ENCODE measurements at places on chromosomes 4 and X.

- DNase-seq: no peak
These were observed 65.7 kb downstream of the MXRA5 start for GRCh38 chrX:3280706-3281105.

- DNase-seq: no peak
These were observed 469.0 kb downstream of the TLL1 start for GRCh38 chr4:166341992-166342391.

DNA sequence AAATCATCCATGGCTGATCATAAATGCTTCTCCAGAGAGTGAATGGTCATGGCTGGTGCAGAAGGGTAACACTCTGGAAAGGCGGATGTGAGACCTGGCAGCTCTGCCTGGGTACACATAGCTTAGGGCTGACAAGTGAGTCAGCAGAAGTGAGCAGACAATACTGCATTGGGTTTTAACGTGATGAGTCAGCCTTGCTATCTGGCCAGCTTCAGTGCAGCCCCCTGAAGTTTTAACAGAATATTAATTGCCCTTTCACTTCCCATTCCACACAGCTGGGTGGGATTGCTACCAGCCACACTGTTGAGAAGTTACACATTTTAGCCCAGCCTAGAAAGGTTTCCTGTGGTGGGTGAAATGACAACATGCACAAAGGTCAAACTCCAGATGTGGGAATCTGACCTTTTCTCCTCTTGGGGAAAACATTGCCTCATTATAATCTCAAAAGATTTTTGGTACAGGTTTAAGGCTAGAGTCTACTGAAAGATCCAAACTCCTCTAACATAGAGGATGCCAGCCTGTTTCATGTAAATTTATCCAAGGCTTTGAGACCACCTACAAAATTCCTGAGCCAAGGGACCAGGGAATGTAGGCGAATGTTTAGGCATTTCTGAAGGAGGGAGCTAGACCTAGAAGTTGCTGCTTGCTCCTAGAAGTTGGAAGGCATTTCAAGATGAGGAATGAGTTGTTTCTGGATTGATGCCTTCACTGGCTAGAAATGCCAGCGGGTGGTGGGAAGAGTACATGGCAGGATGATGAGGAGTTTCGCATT, 230.3 kb upstream of the PGRMC2 start:
- DNase-seq: peak; percentile 14

DNA sequence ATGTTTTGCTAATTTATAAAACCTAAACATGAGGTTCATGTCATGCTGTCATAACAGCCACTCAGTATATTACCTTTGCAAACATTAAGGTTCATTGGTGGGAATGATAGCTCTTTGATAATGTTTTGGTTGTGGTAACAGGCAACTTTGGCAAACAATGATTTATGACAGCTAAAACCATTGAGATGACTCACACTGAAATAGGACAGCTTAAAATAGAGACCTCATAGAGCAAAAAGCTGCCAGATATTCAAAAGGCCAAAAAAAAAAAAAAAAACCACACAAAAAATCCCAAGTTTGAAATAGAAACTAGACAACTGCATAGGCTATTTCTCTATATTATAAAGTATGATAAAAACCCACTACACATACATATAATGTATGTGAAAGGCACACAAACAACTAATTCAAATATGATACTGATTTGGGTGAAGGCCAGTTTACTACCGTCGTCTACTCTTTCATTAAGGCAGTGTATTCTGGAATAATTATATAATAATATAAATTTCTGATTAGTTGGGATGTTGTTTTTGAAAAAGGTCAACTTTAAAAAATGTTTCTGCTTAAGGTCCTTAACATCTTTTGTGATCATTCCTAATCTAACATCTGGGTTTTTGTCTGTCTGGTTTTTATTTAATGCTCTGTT, 646.0 kb upstream of the PITX2 start:
- DNase-seq: no peak

DNA sequence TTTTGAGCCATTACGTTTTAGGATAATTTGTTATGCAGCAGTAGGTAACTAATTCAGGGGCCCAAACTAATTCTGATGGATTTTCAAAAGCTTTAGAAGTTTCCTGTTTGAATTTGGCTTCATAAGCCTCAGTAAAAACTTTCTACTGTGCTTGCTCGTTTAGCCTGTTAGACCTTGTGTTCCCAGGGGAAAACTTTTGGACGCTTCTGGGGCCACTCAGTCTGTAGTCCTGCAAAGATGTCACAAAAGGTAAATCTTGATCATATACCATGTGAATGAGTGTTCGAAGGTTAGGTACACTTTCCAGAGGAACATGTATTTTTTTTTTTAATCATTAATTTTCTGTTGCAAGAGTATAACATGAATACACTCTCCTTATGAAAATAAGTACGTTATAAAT, 70.7 kb downstream of the SUPT20HL2 start:
- DNase-seq: no peak

GRCh38 chr4:149836546-149836945, 20.9 kb upstream of the IQCM start:
- no peak for DNase-seq

Measured in activated naive CD8-positive, alpha-beta T cell treated with anti-CD3 and anti-CD28 coated beads, Interleukin-2, amount 50 U/mL, for 24 hours (primary cell).